ENCODE measurements at places on chromosomes 16 and 17.

DNA sequence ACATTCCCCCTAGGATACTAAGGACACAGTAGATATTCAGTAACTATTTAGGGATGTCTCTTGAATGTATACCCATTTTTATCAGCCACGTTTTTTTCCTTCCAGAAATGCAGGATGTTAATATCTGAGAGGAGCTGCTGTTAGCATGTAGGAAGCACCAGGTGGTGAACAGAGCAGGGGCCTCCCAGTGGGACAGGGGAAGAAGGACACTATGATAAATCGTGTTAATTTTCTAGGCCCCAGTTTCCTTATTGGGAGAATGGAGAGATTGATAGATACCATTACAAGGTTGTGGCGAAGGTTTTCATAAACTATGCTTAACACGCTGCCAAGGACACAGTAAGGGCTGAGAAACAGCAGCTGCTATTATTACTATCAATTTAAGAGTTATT is 45.4 kb downstream of the PRSS54 start:
- DNase-seq: no peak

- DNase-seq: no peak
These were observed 3.5 kb downstream of the WDR81 start for GRCh38 chr17:1727876-1728630.

DNA sequence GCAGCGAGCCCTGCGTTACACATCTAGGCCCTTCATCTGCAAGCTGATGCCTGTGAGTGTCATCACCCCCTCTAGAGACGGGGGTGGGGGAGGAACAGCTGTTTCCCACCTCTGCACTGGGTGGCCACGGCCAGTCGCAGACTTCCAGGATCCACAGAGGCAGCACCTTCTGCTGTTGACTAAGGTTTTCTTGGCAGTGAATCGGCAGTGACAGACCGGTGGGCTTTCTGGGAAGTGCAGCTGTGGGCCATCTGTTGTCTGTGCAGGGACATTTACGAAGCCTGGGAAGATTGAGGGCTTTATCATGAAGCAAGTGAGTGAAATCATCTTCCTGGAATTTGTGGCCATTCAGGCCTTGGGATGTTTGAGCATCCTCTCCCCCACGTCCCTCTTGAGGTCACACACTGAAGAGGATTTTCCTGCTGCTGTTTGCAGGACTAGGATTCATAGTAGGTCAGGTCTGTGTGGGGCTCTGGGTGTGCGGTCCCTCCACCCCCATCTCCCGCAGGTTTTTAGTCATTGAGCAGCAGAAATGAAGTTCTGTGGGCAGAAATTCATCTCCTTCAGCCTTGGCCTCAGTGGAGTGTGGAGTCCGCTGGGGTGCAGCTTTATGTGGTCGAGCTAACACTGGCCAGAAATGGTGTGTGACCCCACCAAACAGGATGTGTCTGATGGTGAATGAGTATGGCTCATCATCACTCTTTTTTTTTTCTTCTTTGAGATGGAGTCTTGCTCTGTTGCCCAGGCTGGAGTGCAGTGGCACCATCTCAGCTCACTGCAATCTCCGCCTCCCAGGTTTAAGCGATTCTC is 12.0 kb downstream of the PGS1 start:
- no peak for DNase-seq

GRCh38 chr17:49762151-49762941 is 1.6 kb downstream of the FAM117A start:
- DNase-seq: no peak

- DNase-seq: peak; percentile 89
These were observed at the start of gene NKD1 for GRCh38 chr16:50548125-50548908. TSS of gene NKD1 (plus strand) at chr16:50548396. CDS start at chr16:50548554, 158 bp downstream.

DNA sequence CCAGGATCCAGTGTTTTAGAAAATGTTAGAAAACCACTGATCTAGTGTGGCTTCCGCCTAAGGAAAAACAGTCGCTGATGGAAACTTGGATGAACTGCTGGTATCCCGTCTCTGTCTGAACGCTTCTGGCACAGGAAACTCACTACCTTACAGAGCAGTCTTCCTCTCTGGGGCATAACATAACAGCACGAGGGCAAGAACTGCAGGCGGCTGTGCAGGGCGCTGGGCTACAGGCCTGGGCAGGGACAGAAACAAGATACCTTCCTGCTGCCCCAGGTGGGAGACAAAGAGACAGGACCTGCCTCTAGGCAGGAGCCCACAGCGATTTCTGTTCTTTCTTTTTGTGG is 10.5 kb downstream of the MXRA7 start:
- DNase-seq: no peak

- no peak for DNase-seq
These were observed 3.4 kb downstream of the DNAJA2 start for GRCh38 chr16:46970089-46970488.

- DNase-seq: peak; percentile 49
These were observed 727 bp upstream of the MBTPS1 start for GRCh38 chr16:84117494-84117843.

GRCh38 chr16:67430977-67431774 is at the start of gene HSD11B2:
TSS of gene HSD11B2 (plus strand) at chr16:67431121. CDS start at chr16:67431249, 128 bp downstream.
- peak; percentile 46 for DNase-seq

DNA sequence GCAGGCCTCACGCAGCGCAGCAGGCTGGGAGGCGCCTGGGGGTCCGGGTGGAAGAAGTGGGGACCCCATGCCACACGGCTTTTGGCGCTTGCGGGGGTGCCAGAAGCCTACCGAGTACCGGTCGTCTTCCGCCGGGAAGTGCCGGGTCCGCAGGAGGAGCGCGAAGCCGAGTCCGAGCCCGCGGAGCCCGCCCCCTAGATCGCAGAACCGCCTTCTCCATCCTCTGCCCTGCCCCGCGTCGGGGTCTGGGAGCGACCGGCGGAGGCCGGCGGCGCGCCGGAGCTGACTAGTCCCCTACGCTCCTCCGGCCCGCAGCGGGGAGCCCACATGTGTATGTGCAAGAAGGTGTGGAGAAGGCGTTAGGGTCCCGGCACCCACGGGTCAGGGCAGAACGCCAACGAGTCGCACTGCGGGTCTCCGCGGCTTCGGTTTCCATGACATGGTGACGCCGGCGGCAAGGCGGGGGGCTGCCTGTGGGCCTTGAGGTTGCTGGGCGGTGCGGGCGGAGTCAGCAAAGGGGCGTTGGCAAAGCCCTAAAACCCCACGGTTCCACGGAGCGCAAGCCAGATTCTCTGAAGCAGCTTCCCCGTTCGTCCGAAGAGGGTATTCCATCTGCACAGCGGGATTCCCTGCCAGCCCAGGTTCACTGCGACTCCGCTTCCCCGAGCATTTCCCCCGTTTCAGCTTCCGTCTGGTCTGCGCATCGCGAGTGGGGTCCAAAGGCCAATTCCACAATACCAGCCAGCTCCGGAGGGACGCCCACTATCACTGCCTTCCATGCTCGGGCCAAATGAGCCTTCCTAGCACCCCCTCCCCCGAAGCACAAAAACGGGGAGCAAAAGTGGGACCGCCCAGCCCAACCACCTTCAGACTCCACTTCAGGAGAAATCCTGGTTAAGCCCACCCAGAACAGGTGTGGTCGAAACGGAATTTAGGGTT is 2.3 kb upstream of the LHX1 start:
- DNase-seq: no peak

- DNase-seq: peak; percentile 54
These were observed 30.9 kb upstream of the SEC14L1 start for GRCh38 chr17:77109764-77110359.

- DNase-seq: no peak
These were observed 594 bp upstream of the TGFB1I1 start for GRCh38 chr16:31471241-31471874.

DNA sequence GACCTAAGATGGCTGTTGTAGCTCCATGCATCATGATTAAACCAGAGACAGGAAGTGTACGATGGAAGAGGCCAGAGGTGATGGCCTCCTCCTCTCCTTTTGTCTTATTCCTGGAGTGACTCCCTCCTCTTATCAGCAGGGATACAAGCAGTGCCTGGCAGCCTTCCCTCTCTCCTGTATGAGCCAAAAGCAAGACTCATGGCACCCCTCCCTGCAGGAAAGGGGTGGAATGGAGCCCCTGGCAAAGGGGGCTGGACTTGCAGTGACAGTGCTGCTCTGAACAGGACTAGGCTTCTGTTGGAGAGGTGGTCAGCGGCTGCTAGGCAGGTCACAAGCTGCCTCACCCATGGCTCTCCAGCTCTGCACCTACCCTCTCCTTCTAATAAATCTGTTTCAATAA is 8.4 kb downstream of the TXNL4B start:
- no peak for DNase-seq

DNA sequence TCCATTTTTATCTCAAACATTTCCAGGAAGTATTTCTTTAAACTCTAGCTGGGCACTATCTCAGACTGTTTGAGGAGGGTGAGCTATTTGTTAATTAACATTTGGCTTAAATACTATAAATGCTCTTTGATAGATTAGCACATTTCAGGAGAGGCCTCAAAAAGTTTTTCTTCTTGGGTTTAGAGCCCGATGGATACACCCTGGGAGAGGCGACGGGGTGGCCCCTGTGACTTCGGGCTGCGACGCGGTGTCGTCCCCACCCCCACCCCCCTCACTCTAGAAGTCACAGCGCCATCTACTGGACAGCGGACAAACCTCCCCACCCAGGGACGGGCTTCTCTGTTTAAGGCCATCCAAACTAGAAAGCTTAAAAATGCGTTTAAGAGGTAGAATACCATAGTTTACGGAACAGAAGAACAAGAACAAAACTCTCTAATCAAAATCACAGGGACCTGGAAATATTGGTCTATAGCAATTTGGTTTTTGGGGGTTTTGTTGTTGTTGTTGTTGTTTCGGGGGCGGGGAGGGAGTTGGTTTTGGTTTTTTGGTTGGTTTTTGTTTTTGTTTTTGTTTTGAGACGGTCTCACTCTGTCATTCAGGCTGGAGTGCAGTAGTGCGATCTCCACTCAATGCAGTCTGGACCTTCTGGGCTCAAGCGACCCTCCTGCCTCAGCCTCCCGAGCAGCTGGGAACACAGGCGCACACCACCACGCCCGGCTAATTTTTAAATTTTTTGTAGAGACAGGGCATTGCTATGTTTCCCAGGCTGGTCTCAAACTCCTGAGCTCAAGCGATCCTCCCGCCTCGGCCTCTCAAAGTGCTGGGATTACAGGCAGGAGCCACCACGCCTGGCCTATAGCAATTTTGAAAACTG is 254.4 kb downstream of the C16orf95 start:
- peak; percentile 78 for DNase-seq

DNA sequence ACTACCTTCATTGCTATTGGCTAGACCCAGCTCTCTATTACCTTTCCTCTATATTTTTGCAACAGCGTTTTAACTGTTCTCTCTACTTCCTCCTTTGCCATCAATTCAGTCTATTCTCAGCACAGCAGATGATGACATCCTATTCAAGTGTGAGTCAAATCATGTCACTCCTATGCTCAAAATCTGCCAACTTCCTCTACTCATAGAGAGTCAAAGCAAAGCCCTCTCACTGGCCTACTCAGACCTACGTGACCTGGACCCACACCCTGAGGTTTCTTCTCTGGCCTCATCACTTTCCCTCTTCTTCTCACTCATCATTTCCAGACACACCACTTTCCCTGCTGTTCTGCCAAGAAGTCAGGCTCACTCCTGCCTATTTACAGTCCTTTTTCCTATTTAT is 289.0 kb upstream of the AXIN2 start:
- DNase-seq: no peak

GRCh38 chr17:55730380-55730779 is 7.7 kb upstream of the TMEM100 start:
- no peak for DNase-seq
